A549 treated with dexamethasone at 1 μM for 4 hours (cell line): ENCODE measurements at places on chromosomes 3 and 15. TPM values are rescaled to one million over a fixed set of nuclear protein-coding genes. Genes with fewer than 3 reads are reported as not detected.

The NCEH1 gene
- 29.9 to 39.2 TPM (median 37.0 TPM) in 5 replicates for total RNA-seq

The CCRL2 gene
- 0.08 to 0.11 TPM (median 0.09 TPM) in 4 of 5 replicates, not detected in the other for total RNA-seq

The CHRNA5 gene
- total RNA-seq: 29.9 to 31.5 TPM (median 30.8 TPM) in 5 replicates

The GPR62 gene
- total RNA-seq: not detected in 5 replicates

The SNTN gene
- not detected in 5 replicates for total RNA-seq

The ANKRD63 gene
- total RNA-seq: 0.20 to 0.49 TPM (median 0.26 TPM) in 5 replicates

The FOXB1 gene
- not detected in 5 replicates for total RNA-seq

The CCR9 gene
- 0.08 TPM in 1 of 5 replicates, not detected in the others for total RNA-seq

The TMEM40 gene
- 0.18 to 0.51 TPM (median 0.30 TPM) in 4 of 5 replicates, not detected in the other for total RNA-seq

The MASP1 gene
- total RNA-seq: 0.02 to 0.44 TPM (median 0.08 TPM) in 4 of 5 replicates, not detected in the other

The CIP2A gene
- total RNA-seq: 13.1 to 21.1 TPM (median 20.1 TPM) in 5 replicates

The AGTR1 gene
- 0.56 to 0.79 TPM (median 0.72 TPM) in 5 replicates for total RNA-seq

The LRRN1 gene
- 0.02 TPM in 1 of 5 replicates, not detected in the others for total RNA-seq

The ZWILCH gene
- 31.4 to 40.0 TPM (median 34.2 TPM) in 5 replicates for total RNA-seq

The GNAT1 gene
- total RNA-seq: 0.03 to 0.48 TPM (median 0.21 TPM) in 4 of 5 replicates, not detected in the other

The DUOXA2 gene
- total RNA-seq: not detected in 5 replicates

The PIGZ gene
- 0.97 to 1.7 TPM (median 1.6 TPM) in 5 replicates for total RNA-seq

The AAGAB gene
- total RNA-seq: 62.6 to 70.3 TPM (median 67.3 TPM) in 5 replicates

The TJP1 gene
- total RNA-seq: 72.3 to 107 TPM (median 96.3 TPM) in 5 replicates

The ZNF774 gene
- total RNA-seq: 0.71 to 1.6 TPM (median 1.3 TPM) in 5 replicates

The UACA gene
- 28.2 to 42.1 TPM (median 30.5 TPM) in 5 replicates for total RNA-seq
